ENCODE measurements at places on chromosomes 6 and 20.
A peak's percentile ranks its signal among the peaks of the same experiment; 100 is the strongest.

DNA sequence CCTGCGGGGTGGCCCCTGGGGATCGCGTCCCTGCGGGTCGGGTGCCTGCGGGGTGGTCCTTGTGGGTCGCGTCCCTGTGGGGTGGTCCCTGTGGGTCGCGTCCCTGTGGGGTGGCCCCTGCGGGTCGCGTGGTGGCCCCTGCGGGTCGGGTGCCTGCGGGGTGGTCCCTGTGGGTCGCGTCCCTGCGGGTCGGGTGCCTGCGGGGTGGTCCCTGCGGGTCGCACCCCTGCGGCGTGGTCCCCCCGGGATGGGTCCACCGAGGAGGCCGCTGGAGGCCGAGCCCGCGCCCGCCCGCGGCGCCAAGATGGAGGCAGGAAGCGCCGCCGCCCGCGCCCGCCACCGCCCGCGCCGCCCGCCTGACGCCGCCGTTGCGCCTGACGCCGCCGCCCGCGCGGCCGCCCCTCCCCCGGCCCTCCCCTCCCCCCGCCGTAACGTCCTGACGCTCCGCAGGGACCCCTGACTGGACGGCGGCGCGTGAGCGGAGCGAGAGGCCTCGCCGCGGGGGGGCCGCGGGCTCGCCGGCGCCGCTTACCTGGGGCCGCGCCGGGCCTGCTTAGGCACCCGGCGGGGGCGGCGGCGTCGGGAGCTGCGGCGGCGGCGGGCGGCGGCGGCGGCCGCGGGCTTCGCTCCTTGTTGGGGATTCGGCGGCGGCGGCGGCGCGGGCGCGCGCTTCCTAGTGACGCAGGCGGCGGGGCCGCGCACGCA, at the start of gene GMEB2:
Gene GMEB2 (minus strand): TSS at position 678 of the 705 bp plus-strand sequence. CDS start 7,704 bp downstream, outside the sequence.
- peak; percentile 83 for DNase-seq

DNA sequence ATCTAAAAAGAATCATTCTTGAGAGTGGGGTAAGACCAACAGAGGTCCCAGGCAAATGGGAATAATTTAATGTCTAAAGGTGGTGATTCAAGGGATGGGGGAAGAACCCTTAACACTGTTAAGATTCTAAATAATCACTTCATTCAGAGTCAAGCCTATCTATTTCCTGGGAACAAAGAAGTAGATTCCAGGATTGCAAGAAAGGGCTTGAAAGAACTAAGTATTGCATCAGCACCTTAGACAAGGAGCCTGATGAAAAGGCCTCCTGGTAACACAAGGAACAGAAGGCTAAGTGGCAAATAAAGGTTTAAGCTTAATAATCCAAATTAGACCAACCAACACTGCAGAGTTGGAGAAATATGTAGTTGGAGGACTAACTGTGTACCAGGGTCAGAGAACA, 620.7 kb upstream of the BTBD3 start:
- DNase-seq = no peak

GRCh38 chr6:8785223-8785622, 349.9 kb upstream of the SLC35B3 start:
- no peak for DNase-seq

- no peak for DNase-seq
These were observed 574 bp downstream of the ARHGAP40 start for GRCh38 chr20:38602185-38602581.

DNA sequence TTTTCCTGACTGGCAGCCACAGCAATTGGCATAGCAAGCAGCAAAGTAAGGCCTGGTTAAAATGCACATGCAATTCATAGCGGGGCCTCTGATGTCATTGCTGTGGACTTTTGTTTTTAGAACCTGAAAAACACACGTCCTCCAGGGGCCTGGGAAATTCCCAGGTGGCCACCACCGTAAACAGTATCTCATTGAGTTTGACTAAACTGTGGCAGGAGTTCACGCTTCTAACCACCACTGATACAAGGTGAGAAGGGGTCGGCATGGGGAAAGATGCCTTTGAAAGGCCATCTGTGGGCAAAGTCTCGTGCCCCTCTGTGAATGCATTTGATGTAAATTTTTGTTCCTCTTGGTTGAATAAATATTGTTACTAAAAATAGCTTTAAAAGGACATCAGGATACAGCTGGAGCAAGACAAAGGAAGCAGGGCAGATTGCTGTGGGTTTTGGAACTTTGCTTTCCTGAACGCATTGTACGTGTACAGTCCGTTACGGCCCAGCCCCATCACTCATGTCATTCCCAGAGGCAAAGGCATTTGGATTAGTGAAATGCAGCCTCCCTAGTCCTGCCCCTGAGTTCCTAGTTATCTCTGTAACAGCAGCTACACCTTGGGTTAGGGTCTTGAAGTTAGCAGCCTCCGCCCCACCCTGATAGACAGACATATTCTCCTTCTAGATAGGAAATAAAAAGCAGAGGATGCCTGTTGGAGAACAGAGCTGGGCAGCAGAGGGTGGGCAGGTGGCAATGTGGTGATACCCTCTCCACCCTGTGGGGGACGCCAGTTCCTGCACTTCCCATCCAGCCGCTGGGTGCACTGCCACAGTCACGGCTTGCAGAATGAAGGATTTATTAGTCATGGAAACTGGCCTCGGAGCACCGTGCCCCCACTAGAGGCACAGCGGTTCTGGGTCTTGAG, 80.3 kb downstream of the ZDHHC14 start:
- no peak for DNase-seq

GRCh38 chr20:14406495-14406894, 69.1 kb upstream of the FLRT3 start:
- no peak for DNase-seq

GRCh38 chr20:57576617-57577550, 16.0 kb downstream of the PCK1 start:
- DNase-seq = no peak

GRCh38 chr6:44614396-44614795, 226.9 kb downstream of the CDC5L start:
- no peak for DNase-seq

DNA sequence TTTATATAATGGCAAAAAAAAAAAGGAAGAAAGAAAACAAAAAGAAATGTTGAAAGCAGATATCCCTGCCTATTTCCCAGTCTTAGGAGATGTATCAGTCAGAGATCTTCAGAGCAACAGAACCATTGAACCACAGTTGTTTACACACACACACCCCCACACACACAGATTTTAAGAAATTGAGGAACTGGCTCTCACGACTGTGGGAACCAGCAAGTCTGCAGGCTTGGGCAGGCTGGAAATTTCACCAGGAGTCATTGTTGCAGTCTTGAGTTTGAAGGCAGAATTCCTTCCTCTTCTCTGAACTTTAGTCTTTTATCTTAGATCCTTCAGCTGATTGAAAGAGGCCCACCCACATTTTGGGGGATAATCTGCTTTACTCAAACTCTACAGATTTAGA, 380.9 kb downstream of the CDKAL1 start:
- DNase-seq = no peak

GRCh38 chr20:54479138-54479906, 3.9 kb downstream of the DOK5 start:
- DNase-seq = no peak

GRCh38 chr6:12748815-12749521, 32.4 kb downstream of the PHACTR1 start:
- DNase-seq = no peak

GRCh38 chr6:11514672-11515071, 22.9 kb upstream of the TMEM170B start:
- no peak for DNase-seq

DNA sequence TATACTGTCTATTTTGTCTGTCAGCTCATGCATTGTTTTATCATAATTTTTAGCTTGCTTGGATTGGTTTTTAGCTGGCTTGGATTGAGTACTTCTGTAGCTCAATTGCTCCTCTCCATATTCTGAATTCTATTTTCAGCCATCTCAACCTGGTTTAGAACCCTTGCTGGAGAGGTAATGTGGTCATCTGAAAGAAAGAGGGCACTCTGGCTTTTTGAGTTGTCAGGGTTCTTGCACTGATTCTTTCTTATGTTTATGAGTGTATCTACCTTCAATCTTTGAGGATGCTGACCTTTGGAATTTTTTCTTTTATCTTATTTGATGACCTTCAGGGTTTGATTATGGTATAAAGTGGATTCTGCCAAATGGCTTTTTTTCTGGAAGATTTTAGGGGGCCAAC, 632.7 kb upstream of the ID4 start:
- DNase-seq = no peak

DNA sequence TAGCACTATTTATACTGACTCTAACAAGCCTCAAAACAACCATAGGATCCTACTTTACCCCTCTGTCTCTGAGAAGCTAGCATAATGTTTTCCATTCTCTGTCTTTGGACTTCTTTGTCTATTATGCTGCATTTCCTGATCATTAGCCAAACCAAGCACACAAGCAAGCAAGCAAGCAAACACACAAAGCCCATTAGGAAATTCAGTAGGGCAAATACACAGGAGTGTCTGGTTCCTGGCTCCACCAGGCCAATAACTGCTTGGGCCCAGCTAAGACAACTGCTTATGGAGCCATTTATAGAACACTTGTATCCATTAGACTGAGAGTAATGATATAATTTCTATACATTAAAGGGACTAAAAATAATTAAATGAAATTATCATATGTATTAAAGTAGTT, 952.9 kb upstream of the EPHA7 start:
- no peak for DNase-seq

DNA sequence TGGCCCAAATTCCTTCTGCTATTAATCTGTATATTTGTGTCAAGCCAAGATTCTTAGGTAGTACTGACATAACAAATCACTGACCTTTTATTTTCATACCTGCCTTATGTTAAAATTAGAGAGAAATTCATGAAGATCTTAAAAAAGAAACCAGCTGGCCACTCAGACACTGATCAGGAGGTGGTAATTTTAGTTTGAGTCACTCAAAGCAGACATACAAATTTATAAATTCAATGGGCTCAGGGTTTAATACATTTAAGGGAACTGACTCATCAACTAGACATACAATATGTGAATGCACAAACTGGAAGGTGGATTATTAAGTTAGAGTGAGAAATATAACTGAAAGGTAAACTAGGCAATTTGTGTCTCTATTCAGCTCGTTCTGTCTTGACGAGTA, 711.9 kb upstream of the EYS start:
- no peak for DNase-seq

Measured in CD4-positive, alpha-beta T cell treated with Interleukin-6 at 100 ng/mL for 8 hours (primary cell).